Fibroblast of mammary gland (primary cell): ENCODE measurements at places on chromosomes 2 and 18.

DNA sequence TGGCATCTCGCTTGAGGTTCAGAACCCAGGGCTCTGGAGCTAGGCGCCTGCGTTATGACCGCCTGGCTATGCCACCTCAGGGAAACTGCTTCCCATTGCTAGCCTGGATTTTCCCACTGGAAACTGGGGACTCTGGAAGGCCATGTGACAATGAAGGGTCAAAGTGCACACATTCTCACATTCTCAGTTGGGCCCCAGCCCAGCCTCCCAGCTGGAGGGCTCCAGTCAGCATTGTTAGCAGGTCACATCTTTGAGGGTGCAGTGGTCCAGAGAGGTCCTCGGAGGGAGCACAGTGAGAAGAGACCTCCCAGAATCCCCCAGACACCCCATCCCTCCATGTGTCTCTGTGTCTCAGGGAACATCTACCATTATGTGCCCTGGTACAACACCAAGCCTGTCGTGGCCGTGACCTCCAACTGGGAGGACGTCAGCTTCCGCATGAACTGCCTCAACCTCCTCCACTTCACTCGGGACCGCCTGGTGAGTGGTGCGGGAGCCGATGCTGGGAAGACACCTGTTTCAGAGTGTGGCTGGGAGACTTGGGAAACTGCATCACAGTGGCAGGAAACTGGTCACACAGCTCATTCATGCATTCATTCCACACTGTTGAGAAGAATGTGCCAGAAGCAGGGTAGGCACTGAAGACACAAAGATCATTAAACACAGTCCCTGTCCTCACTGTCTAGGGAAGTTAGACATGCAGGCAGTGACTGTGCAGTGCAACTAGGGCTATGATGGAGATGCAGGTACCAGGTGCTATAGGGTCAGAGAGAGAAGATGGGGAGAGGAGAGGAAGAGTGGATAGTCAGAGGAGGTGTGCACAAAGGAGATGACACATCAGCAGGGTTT lies 41.6 kb downstream of the FER1L5 start:
- DNase-seq, result no peak

DNA sequence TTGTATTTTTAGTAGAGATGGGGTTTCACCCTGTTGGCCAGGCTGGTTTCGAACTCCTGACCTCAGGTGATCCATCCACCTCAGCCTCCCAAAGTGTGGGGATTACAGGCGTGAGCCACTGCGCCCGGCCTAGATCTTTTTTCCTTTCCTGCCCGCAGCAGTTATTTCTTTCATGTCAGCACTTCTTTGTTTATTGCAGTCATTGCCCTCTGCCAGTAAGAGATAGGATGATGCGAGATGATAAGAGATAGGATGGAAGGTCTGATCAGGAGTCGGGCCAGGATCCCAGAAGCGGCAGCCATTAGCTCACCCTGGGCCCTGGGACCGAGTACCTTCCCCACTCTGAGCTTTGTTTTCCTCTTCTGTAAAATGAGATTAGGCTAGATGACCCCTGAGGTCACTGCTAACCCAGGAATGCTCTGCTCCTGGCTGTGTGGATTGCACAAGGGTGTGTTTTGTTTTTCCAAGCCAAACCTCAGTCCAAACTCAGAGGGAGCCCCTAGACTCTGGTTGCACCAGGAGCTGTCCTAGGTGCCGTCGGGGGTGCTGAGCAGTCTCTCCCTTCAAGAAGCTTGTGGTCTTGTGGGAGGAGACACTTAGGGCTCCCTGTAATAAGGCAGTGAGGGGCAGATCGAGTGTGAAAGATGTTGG lies 63.3 kb downstream of the LPIN1 start:
- DNase-seq, result no peak

GRCh38 chr2:101638181-101638711 lies 59.3 kb upstream of the MAP4K4 start:
- DNase-seq, result no peak

DNA sequence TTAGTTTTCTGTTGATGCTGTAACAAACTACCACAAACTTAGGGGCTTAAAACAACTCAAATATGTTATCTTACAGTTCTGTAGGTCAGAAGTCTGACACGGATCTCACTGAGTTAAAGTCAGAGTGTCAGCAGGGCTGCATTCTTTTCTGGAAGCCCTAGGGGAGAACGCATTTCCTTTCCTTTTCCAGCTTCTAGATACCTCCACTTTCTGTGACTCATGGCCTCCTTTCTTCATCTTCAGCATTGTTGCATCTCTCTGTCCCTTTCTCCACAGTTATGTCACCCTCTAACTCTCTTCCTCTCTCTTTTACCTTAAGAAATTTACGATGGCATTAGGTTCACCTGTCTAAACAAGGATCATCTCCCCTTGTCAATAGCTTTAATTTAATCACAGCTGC lies 13.3 kb upstream of the PPP4R1 start:
- DNase-seq, result peak; percentile 48

- peak; percentile 1 for DNase-seq
These were observed 3.8 kb upstream of the UGT1A5 start for GRCh38 chr2:233708942-233709341.

GRCh38 chr18:26309281-26309680 lies 83.0 kb downstream of the TAF4B start:
- DNase-seq, result peak; percentile 68

- DNase-seq, result no peak
These were observed 65.9 kb downstream of the ADI1 start for GRCh38 chr2:3453190-3453999.

DNA sequence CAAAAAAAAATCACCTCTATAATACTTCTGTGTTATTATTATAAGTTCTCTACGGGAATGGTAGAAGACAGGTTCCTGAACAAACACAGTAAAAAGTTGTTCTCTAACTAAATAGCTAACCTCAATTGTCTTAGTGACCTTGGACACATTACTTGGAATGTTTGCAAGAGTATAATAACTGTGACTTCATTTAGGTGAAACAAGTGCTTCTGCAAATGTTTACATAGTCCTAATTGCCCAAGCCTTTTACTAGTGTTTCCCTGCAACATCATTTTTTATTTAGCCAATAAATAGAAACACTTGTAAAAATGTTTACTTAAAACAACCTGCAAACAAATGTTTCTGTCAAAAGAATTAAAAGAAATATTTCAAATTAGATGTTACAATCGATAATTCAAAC lies 9.9 kb downstream of the PLEKHM3 start:
- DNase-seq, result no peak

DNA sequence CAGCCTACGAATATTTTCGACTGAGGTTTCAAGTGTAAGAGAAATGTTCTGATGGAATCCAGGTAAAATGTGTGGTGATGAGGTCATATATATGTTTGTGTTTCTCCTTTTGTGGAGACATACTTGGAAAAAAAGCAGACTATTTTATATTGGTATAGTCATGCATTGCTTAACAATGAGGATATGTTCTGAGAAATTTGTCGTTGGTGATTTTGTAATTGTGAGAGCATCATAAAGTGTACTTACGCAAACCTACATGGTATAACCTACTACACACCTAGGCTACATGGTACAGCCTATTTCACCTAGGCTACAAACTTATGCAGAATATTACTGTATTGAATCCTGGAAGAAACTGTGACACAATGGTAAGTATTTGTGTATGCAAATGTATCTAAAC lies 1849.9 kb upstream of the CELF4 start:
- DNase-seq, result peak; percentile 6

- no peak for DNase-seq
These were observed 1.5 kb downstream of the AP1S3 start for GRCh38 chr2:223835701-223836532.

DNA sequence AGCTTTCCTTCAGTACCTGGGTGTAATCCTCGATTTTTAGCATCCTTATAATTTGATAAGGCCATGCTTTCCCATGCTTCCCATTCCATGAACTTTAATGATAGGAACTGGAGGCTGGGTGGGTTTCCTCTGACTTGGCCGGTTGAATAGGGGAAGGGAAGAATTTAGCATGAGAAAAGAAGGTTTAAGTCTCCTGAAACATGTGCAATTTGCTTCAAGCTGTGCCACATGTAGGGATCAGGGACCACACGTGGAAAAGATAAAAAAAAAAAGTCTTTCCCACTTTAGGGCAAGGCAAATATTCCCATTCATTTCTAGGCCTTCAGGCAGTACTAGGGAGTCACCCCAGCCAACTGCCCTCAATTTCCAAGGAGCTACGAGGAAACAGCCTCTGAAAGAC lies 900.3 kb downstream of the DSC3 start:
- no peak for DNase-seq

- no peak for DNase-seq
These were observed at the start of gene KIF1A for GRCh38 chr2:240819858-240820606. KIF1A (minus strand) TSS chr2:240820219; CDS start chr2:240797752, 22,467 bp downstream.

- DNase-seq, result no peak
These were observed 39.6 kb downstream of the ASB1 start for GRCh38 chr2:238466243-238466756.

DNA sequence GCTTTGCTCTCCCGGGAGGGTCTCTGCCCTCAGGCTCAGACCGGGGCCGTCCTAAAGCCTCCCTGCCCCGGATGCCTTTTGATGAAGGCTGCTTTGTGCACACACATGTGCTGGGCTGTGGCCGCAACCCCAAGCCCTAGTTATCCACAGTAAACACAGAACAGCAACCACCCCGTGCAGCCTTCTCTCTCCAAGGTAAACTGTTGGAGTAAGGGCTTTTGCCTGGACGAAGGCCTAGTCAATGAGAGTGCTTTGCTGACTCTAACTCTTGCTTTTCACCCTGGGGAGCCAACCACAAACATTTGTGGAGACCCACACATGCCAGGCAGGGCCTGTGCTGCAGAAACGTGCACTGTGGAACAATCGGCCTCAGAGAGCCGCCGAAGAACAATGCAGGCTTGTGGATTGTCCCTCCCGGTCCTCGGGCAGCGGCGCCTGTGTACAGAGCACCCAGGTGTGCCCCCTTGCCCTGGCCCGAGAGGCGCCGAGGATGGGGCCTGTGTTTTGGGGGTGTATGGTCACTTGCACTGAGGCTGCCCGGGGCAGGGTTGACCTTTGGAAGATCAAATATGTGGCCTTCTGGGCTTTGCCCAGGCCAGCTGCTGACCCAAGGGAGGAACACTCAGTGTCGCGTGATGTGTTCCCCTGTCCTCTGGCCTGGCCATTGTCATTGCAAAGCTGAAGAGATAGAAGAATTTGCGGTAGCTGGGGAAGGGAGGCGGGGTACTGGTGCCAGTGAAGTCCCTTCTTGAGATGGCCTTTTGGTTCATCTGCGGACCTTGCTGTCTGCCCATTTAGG lies 37.0 kb downstream of the CTIF start:
- no peak for DNase-seq

GRCh38 chr2:156933645-156934225 lies 323.8 kb upstream of the GALNT5 start:
- no peak for DNase-seq

DNA sequence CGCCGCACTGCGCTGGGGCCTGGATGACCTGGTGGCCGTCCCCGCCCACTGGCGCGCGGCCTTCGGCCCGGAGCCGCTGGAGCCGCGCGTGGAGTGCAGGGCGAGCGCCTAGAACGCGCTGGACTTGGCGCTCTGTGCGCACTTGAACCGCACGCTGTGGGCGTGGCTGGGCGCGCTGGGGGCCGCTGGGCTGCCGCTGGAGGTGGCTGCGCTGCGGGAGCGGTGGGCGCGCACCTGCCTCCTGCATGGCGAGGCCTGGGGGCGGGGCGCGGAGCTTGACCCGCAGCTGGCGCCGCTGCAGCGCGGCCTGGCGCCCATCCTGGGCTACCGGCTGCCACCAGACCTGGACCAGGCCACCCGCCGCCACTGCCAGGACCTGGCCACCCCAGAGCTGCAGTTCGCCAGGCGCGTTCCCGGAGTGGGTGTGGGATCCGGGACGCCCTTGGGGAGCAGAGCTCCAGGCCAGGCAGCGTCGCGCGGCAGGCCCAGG lies 9.9 kb downstream of the AQP12B start:
- no peak for DNase-seq

DNA sequence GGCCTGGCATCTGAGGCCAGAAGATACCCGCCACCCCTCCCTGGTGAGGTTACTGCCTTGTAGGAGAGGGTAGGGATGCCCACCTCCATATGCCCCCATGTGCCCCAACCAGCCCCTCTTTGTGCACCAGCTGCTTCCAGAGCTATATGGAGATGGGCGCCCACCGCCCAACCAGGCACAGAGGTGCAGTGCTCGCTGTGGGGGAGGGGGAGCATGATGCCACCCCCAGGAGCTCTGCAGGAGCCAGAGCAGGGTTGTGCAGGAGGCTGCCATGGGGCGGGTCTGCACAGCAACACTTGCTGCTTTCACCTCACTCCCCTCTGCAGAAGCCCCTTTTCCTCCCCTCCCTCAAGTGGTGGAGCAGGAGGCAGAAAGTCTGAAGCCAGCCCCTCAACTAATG lies 174.6 kb downstream of the SMAD7 start:
- no peak for DNase-seq

- DNase-seq, result peak; percentile 18
These were observed 15.3 kb upstream of the CD207 start for GRCh38 chr2:70850925-70851324.

DNA sequence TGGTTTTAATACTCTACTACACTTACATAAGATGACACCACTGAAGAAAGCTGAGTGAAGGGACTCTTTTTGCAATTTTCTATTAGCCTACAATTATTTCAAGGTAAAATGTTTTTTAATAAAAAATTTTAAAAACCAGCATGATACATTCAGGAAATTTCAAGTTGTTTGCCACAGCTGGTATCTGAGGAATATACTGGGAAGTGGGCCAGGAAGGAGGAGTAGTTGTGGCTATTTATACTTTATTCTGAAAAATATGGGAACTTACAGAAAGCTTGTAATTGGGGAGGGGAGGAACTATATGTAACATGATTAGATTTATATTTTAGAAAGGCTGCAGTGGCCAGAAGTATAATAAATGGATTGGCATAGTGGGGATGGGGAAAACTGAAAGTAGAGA lies 40.8 kb downstream of the WDR35 start:
- peak; percentile 39 for DNase-seq

- no peak for DNase-seq
These were observed 738.9 kb upstream of the SALL3 start for GRCh38 chr18:78240627-78241252.

GRCh38 chr2:225008935-225009334 lies 33.3 kb downstream of the DOCK10 start:
- no peak for DNase-seq

- peak; percentile 53 for DNase-seq
These were observed 1101.4 kb downstream of the CBLN2 start for GRCh38 chr18:71442731-71443141.

- no peak for DNase-seq
These were observed 240.1 kb downstream of the ACKR3 start for GRCh38 chr2:236809716-236810115.

GRCh38 chr2:158932131-158932645 lies 36.3 kb upstream of the TANC1 start:
- DNase-seq, result peak; percentile 68
